ENCODE measurements at places on chromosomes 16 and 17. TPM values are rescaled to one million over a fixed set of nuclear protein-coding genes. Genes with fewer than 3 reads are reported as not detected.

The ZFPM1 gene
- total RNA-seq: 2.8 TPM

The PHF12 gene
- total RNA-seq: 38.2 TPM

The SPNS3 gene
- 2.7 TPM for total RNA-seq

The ALDH3A1 gene
- 3.6 TPM for total RNA-seq

The ESRP2 gene
- total RNA-seq: 16.1 TPM

The CD7 gene
- total RNA-seq: 1.4 TPM

The CCL2 gene
- total RNA-seq: 56.1 TPM

The CTRB1 gene
- total RNA-seq: not detected

The TP53TG3 gene
- not detected for total RNA-seq

The IGSF6 gene
- 7.5 TPM for total RNA-seq

The CX3CL1 gene
- total RNA-seq: 30.6 TPM

The EXOC3L1 gene
- 11.6 TPM for total RNA-seq

The TBC1D3G gene
- 0.29 TPM for total RNA-seq

The FA2H gene
- total RNA-seq: 3.4 TPM

The SLC35G6 gene
- not detected for total RNA-seq

The DPEP3 gene
- total RNA-seq: not detected

The ABCA8 gene
- total RNA-seq: 33.5 TPM

The MPV17L gene
- 8.2 TPM for total RNA-seq

The TSNAXIP1 gene
- total RNA-seq: 5.4 TPM

The ANKRD40 gene
- total RNA-seq: 28.6 TPM

The ZNF423 gene
- 31.5 TPM for total RNA-seq

The KRTAP4-6 gene
- total RNA-seq: not detected

The CSH1 gene
- not detected for total RNA-seq

The CES5A gene
- total RNA-seq: not detected

The SEPTIN1 gene
- total RNA-seq: 0.41 TPM

The CHRNB1 gene
- 21.4 TPM for total RNA-seq

The PRSS8 gene
- 30.2 TPM for total RNA-seq

The ZCCHC14 gene
- total RNA-seq: 31.1 TPM

The RNF157 gene
- 13.4 TPM for total RNA-seq

The CHST4 gene
- total RNA-seq: not detected

The ADORA2B gene
- total RNA-seq: 1.8 TPM

The DNAH9 gene
- 3.6 TPM for total RNA-seq

The SERPINF2 gene
- 49.7 TPM for total RNA-seq

The JUP gene
- 261 TPM for total RNA-seq

The CLEC18B gene
- total RNA-seq: 64.8 TPM

The TMEM220 gene
- total RNA-seq: 4.1 TPM

The WNT9B gene
- total RNA-seq: 53.8 TPM

The CIAO2B gene
- total RNA-seq: 77.7 TPM

The SPOP gene
- total RNA-seq: 103 TPM

The SLC35G3 gene
- not detected for total RNA-seq

The TBC1D3H gene
- total RNA-seq: not detected

The PYY gene
- not detected for total RNA-seq

The CFAP97D1 gene
- total RNA-seq: not detected

The DNAH17 gene
- 0.41 TPM for total RNA-seq

The KRT20 gene
- 0.23 TPM for total RNA-seq

The KCNJ12 gene
- 11.3 TPM for total RNA-seq

The CHAD gene
- total RNA-seq: 0.12 TPM

The TMEM100 gene
- total RNA-seq: 25.9 TPM

The EVPLL gene
- 1.9 TPM for total RNA-seq

Data from metanephros (tissue), 2 donors.